ENCODE measurements at places on chromosomes 12 and 14.
A peak's percentile ranks its signal among the peaks of the same experiment; 100 is the strongest.

DNA sequence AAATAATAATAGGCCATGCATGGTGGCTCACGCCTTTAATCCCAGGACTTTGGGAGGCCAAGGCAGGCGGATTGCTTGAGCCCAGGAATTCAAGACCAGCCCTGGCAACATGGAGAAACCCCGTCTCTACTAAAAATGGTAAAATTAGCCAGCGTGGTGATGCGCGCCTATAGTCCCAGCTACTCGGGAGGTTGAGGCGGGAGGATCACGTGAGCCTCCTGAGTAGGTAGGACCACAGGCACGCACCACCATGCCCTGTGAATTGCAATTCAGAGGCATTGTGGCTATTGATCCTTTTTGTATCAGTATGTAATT is 2.3 kb downstream of the ARHGDIB start:
- no peak for DNase-seq

DNA sequence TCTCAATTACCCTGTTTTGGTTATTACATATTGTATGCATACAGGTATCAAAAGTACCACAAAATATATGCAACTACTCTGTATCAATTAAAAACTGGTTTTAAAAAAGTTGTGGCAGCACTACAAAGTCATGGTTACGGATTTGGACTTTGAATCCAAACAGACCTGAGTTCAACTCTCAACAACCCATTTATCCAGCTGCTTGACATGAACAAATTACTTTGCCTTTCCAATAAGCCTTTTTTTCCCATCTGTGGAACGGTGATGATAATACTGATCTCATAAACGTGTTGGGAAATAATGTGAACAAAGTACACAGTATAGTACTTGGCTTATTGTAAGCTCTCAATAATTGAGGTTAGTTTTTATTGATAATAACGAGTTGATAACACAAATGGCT is 85.0 kb downstream of the MNAT1 start:
- no peak for DNase-seq

DNA sequence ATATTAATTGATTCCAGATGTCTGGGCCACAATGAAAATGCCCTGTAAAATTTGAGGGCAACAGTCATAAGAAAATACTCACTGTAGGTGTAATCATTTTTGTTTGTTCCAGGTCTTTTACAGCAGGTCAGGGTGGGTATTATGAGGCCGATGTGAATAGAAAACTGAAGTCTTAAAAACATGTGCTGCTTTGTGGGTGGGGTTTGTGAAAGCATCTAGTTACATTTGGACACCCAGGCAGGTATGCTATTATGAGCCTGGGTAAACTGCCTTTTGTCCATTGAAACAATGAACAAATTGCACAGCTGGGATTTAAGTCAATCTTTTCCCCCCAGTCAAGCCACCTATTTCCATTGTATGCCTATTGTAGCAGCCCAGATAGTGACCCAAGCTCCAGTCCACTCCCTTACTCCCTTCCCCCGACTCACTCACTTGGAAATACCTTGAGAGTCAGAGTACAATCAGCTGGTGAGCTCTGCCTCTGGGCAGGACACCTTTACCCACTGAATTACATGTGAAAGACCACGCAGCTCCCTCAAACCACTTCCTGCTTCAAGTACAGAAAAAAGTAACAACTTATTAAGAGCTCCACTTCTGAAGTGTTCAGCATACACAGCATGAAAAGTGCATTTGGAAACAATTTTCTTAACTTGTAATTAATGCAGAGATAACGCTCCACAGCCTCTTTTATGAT is 1.8 kb downstream of the IGF1 start:
- DNase-seq = peak; percentile 20

DNA sequence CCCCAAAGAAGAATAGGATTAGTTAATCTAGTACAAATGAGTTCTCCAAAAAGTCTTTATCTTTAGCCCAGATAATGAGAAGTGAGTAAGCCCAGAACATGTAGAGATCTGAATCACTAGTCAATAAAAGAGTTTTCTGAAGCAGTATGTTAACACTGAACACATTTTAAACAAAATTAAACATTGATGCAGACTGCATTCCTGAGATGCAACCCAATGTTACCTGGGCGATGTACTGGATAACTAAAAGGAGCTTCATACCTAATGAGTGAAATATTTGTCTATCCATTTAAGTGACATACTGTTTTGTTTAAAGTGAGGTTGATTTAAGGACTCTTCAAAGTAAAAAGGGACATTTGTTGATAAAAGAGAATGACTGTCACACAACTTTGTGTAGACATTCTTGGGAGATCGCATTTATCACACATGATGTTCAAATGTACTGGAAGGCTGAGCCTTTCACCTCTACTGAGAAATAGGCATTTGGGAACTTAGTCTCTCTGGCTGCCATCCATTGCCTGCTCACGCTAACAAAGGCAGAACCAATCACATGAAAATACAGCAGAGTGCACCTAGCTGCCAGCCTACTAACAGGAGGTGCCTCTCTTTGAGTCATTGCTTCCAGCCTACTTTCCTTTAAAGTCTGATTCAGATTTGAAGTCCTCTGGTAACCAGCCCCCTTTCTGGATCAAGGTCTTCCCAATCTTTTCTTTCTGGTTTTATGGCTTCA is 287.7 kb downstream of the BTG1 start:
- DNase-seq = no peak

GRCh38 chr14:25001601-25002000 is 48.3 kb downstream of the STXBP6 start:
- DNase-seq = no peak

DNA sequence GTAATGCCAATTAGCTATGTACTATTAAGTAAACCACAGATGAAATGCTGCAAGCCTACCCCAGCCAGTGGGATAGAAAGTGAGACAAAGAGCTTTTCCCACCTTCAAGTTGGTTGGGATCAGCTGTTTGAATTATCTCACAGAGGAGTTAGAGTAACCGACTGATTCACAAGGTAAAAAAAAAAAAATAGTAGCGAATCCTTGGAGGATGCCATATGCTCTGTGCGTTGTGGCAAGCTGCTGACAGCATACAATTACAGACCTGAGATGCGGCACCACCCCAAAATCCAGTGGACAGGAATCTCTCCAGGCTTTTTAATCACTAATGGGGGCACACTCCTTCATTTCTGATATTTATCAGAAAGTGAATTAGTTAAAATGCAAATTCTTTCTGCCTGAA is 157.0 kb upstream of the RMST start:
- no peak for DNase-seq

DNA sequence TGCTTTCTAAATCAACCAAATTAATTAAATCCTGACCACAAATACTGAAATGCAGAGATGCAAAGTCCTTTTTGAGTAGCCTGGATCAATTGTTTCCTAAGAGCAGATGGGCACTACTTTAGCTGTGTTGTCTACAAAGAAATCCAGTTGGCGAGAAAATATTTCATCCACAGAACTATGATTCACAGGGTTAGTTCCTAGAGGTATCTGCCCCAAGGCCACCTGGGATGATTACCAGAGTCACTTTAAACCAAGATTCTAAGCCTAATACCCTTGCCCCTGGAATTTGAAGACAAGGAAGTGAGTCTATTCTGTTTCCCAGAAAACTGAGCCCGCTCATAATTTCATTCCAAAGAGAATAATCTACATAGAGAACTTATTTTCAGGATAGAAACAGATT is 198.4 kb downstream of the PPM1H start:
- no peak for DNase-seq

DNA sequence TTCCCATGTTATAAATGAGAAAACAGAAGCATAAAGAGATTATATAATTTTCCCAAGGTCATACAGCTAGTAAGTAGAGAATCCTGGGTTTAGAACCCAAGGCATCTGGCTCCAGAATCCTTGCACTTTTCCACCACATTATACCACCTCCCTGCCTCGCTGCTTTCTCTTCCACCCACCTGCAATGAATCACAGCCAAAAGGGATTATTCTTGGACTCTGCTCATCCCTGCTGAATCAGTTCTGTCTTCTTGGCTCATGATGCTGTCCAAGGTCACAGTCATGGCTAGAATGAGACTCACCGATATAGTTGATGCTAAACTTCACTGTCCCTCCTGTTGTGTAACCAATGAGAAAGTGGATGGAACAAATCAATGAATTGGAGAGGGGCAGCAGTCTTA is 356.6 kb downstream of the FUT8 start:
- DNase-seq = no peak

- no peak for DNase-seq
These were observed 34.9 kb downstream of the RAB35 start for GRCh38 chr12:120081641-120082040.

DNA sequence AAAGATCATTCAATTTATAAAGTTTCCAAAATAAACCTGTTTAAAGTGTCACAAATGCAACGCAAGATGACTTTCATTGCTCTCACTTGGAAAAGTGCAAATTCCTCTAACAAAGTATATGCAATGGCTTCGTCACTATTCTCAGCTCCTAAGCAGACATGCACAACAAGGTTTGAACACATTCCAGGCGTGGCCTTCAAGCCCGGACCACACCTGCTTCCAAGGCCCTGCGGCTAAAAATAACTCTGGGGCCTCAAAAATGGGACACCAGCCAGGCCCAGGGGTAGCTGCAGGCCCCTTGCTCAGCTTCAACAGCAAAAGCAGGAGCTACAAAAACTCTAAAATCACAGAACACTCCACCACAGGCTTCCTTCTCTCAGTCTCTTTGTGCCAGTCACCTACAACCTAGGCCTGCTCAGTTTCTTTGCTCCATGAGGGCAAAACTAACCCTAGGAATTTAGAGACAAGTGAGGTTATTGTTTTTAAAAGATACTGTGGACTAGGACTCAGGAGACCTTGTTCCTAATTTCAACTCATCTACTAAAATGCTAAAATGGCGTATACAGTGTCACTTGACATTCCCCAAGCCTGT is 29.3 kb downstream of the DUSP16 start:
- DNase-seq = no peak

- DNase-seq = no peak
These were observed 4.7 kb upstream of the EPYC start for GRCh38 chr12:91009319-91009950.

GRCh38 chr14:22531451-22532344 is 57.3 kb downstream of the DAD1 start:
- no peak for DNase-seq

DNA sequence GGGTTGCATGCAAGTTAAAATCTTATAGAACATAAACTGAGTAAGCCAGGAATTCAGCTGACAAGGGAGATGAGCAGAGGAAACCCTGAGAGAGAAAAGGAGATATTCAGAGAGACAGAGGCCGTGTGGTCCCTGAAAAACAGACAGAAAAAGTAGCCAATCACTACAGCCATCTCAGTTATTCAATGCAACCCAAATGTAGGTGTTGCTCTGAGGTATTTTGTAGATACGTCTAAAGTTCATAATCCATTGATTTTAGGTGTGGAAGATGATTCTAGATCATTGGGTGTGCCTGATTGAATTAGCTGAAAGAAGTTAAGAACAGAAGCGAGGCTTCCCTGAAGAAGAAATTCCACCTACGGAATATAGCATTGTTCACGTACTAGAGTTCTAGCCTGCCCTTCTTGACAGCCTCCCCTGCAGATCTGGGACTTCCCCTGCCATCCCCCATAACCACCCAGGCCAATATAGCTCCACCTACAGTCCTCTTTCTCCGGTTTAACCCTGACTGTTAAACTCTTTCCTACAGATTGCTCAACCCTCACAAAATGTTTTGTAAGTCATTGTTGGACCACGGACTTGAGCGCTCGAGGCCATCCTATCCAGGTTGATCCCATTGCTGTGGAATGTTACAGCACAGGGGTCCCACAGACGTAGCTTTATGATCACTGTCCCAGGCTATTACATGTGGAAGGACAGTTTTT is 21.7 kb downstream of the AICDA start:
- no peak for DNase-seq

DNA sequence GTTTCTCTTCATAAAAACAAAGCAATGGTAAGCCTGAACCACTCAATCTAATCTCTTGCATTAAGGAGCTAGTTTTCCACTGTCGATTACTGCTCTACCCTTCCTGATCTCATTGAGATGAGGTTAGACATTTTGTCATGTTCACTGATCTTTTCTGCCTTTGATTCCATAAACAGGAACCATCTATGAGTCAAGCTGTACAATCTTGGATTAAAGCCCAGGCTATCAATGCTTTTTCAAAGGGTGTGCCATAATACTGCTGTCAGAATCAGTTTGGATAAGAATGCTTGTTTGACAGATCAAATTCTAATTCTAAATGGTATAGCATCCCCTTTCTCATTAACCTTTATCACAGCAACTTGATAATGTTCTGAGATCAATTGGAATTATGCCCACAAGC is 16.1 kb downstream of the GRIP1 start:
- no peak for DNase-seq

DNA sequence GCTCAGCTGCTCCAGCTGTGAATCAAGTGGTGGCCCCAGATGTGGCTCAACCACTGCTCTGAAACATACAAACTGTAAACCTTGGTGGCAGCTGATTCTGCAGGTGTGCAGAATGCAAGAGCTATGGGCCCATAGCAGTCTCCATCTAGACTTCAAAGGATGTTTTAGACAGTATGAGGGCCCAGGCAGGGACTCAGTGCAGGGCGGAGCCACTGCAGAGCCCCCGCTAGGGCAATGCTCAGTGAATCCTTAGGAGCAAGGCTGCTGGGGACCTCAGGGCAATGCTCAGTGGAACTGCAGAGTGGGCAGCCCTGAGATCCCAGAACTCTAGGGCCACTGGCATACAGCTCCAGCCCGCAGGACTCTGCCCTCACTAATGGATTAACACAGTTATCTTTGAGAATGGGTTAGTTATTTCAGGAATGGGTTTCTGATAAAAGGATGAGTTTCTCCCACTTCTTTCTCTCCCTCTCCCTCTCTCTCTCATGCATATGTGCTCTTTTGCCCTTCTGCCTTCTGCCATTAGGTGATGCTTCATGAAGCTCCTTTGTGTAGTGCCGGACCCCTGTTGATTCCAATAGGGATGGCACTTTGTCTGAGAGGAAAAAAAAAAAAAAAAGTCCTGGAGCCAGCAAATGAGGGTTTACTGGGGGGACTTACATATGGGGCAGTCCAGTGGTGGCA is 48.4 kb upstream of the JDP2 start:
- DNase-seq = no peak

GRCh38 chr12:124861492-124861891 is 2.2 kb downstream of the SCARB1 start:
- DNase-seq = no peak

DNA sequence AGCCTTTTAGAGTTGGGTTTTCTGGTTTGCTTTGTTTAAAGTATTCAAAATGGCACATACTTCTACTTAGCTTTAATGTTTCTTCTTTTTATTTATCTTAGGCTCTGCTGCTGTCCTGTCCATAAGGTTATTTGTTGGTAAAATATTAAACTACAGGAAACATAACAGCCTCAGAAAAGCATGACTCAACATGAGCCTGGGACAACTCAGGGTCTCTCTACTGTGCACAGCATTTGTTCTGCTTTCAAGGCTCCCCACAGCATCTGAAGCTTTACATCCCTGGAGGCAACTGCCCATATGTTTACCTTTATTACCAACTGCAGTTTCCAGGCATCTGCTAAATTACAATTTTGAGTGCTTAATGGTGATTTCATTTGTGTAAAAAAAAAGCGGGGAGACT is 954.2 kb upstream of the FBXO33 start:
- no peak for DNase-seq

DNA sequence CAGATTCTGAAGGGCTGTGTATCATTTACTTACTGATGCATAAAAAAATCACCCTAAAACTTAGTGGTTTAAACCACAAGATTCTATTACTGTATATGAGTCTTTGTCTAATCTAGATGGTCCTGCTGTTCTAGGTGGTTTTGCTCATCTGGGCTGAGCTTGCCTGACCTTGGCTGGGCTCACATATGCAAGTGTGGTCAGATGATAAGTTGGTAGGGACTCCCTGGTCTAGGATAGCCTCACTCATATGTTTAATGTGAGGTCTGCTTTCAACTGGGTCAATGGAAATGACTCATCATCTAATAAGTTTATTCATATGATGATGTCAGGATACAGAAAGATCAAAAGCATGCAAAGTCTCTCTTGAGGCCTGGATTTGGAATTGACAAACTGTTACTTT is 887.8 kb downstream of the TRHDE start:
- DNase-seq = no peak
